ENCODE measurements at places on chromosomes 16 and 17. TPM values are rescaled to one million over a fixed set of nuclear protein-coding genes. Genes with fewer than 3 reads are reported as not detected.

The NOD2 gene
- 4.1 TPM for total RNA-seq

The TBX2 gene
- 29.6 TPM for total RNA-seq

The FOXL1 gene
- total RNA-seq = 5.9 TPM

The CEP112 gene
- total RNA-seq = 78.8 TPM

The PAQR4 gene
- 7.1 TPM for total RNA-seq

The LIG3 gene
- 70.9 TPM for total RNA-seq

The RND2 gene
- 15.7 TPM for total RNA-seq

The EME1 gene
- total RNA-seq = 15.6 TPM

DNA sequence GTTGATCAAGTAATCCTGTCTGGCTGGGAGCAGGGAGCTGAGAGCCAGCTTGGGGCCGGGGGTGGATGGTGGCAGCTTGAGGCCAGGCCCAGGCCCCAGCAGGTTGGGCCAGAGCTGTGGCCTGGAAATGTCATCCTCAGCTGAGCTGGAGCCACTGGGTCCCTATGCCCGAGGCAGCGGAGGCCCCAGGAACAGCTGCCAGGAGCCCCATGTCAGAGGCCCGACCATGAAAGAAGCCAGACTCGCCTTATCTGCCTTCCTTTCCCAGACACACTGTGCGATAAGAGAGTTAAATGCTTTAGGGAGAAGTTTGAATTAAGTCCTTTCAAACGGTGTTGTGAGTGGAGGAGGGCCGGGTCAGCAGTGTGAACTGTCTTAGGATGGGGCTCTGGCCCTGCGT, 3.5 kb downstream of the SMTNL2 start:
- no peak for DNase-seq

DNA sequence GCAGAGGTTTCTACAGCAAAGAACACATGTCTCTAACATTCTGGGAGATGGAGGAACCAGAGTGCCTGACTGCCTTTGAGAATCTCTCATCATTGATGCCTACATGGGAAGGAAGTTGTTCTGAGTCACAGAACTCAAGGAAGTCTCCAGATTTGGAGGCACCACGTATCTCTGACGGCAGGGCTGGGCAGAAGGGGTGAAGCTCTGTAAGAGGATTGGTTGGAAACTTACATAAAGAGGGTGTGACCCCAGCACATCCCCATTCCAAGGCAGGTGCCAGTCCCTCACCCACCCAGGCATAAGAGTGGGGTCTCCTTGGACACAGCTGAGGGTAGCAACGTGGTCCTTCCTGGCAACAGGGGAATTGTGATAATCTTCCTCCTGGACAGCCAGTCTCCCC, 17.4 kb downstream of the TNFRSF13B start:
- DNase-seq = peak; percentile 2

DNA sequence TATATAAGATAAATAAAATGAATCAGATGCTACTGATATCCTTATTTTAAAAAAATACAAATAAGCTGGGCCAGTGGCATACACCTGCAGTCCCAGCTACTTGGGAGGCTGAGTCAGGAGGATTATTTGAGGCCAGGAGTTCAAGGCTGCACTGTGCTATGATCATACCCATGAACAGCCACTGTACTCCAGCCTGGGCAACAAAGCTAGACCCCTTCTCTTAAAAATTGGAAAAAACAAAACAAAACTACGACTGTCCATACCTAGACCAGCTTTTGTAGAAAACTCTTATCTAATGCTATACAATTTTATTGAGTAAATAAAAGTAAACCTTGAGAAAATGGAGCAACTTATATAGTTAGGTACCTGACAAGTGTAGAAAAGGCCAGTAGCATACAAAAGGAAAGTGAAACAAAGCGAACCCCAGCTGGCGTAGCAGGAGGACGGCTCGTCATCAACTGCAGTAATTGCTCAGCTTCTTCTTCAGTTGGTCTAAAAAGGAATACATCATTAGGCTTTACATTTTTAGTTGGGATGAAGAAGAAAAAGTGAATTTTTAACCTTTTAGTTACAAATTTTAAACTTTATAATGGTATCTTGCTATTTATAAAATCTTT, 23.6 kb downstream of the INTS2 start:
- DNase-seq = no peak

DNA sequence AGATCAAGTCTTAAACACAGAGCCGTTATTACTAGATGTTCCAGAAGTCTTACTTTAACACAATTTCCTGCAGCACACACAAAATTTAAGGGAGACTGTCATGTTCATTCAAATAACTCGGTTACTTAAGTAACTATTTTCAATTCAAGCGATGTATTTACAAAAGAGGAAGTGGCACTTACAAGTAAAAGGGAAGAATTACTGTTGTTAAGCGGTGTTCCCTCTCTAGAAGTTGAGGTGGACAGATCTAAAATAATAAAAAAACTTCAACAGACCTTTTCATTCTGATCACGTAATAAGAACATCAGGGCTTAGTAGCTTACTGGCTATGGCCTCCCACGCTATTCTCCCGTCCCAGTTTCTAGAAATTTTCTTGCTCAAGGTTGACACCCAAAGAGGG, 26.2 kb upstream of the TXNDC11 start:
- no peak for DNase-seq

DNA sequence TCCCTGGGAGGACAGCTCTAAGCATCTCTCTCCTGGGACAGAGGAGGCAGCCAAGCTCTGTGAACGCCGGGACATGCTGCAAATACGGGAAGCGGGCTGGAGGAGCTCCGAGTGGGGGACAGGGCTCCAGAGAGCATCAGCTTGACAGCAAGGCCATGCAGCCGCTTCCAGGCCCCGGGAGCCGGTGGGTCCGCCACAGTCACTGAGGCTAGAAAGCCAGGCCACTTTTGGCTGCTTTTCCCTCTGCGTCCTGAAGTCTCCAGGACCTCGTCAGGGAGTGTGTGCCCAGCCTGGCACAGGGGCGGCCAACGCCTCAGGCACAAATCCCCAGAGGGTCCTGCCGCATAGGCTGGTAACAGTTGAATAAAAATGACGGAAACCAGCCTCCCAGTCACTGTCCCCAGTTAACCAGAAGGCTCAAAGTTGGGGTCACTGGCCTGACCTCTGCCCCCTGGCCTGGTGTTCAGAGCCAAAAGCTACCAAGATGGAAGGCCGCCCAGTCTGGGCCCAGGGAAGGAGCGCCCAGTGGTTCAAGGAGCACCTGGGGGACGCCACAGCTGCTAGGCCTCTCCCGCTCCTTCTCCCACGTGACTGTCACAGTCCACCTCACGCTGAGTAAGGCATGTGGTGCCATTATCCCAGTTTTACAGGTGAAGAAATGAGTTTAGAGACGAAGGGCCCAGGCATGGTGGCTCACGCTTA, 3.2 kb upstream of the TRIM65 start:
- DNase-seq = no peak

GRCh38 chr16:17403859-17404545, 66.8 kb downstream of the XYLT1 start:
- no peak for DNase-seq

GRCh38 chr16:22007159-22007508, 777 bp upstream of the MOSMO start:
- no peak for DNase-seq

DNA sequence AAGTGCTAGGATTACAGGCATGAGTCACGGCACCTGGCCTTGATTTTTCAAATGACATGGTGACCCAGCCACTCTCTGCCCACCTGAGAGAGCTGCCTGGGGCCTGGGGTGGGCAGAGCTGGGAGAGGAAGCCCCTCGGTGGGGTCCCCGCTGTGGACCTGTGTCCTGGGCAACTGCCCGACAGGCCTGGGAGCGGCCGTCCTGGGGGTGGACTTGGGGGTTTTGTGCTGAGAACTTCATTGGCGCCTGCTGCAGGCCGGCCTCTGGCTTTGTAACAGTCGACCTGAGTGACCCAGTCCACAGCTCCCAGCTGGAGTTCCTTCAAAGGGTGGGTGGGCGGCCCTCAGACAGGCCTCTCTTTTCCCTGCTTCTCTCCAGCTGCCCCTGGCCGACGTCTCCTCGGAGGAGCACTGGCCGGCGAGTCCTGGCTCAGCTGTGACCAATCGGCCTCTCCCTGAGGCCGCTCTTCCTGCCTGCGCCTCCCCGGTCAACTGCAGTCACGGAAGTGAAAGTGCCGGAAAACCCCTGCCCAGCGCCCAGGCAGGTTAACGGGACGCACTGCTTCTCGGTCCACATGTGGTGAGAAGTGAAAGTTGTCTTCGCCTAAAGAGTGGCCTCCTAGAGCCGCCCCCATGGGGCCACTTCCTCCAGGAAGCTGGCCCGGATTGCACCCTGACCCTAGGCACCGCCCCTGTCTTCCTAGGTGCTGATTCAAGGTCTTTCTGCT, 5.5 kb downstream of the CBFA2T3 start:
- no peak for DNase-seq

DNA sequence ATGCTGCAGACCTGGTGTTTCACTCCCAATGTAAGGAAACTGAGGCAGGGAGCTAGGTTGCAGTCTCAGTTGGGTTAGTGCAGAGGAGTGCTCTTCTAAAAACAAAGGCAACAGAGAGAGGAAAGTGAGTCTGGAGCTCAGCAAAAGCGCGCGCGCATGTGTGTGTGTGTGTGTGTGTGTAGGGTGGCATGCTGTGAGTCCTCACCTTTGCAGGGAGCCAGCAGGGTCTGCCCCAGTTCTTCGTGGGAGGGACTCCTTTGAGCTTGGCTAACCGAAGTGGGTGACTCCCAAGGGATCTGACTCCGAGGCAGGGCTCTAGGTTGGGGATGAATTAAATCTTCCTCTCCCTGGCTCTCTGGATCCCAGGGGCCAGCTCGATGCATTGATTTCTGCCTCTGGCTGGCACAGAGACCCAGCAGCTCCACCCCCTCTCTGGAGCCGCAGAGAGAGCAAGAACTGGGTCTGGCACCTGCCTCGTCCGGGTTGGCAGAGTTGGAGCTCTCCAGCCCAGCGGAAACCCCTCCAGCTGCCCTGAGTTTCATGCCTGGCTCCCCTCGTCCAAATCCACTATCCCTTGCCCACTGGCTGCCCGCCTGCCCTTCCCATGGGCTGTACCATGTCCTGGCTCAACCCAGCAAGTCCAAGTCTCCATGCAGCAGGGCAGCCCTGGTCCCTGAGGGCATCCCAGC, 1.3 kb upstream of the BTBD17 start:
- no peak for DNase-seq

DNA sequence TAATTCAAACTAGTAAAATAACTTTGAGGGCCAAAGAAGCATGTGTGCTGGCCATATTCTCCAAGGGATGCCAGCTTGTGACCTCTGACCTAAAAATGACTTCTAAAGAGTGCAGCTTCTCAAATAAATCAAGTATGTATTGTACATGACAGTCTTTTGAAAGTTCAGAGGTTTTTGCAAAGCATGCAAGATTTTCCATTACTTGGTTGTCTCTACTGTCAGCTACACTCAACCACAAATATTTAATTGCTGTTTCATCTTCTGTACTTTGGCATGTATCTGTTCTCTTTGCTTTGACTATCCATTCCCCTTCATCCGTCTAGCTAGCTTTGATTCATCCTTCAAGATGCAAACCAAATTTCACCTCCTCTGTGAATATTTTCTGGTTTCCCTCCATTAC, 121.9 kb upstream of the HS3ST2 start:
- DNase-seq = no peak

DNA sequence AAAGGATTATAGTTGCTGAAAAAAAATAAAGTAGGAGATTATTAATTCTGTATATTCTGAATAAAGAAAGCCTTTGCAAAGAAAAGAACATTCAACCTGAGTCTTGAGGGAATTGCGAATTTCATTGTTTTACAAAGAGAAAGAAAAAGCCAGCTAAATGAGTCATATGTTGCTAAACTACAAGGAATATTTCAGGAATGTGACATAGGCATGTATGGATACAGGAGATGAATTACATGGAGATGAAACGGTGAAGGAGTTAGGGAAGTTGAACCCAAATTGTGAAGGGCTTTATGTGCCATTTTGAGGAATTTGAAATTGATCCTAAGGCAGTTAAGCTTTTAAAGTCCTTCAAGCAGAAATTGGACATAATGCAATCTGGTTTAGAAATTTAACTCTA, 177.3 kb upstream of the RBL2 start:
- no peak for DNase-seq

DNA sequence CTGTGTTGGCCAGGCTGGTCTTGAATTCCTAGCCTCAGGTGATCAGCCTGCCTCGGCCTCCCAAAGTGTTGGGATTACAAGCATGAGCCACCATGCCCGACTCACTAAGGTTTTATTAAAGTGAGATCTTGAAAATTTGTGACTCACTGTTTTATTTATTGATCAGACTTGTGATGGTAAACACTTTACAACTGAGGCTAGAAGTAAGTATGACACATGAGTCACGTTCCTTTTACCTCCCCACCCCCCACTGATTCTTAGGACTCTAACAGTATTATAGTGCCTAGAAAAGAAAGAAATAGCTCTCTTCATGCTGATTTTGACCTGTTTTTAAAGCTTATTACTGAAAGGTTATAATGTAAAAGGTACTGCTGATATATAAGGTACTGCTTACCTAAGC, 160.6 kb downstream of the TANC2 start:
- no peak for DNase-seq

GRCh38 chr17:77889866-77890760, 68.4 kb upstream of the TNRC6C start:
- no peak for DNase-seq

- DNase-seq = no peak
Measured at GRCh38 chr17:34532281-34533065, 46.9 kb upstream of the TMEM132E start.
